Panc1 (cell line): ENCODE measurements at places on chromosomes 2 and 18. TPM values are rescaled to one million over a fixed set of nuclear protein-coding genes. Genes with fewer than 3 reads are reported as not detected.

FSIP2 gene
- total RNA-seq: 0.03 TPM

HOXD4 gene
- 1.4 TPM for total RNA-seq

PJVK gene
- total RNA-seq: 3.7 TPM

GCC2 gene
- total RNA-seq: 23.4 TPM

SLC8A1 gene
- total RNA-seq: 0.59 TPM

CAPN14 gene
- total RNA-seq: 0.05 TPM

BOLL gene
- total RNA-seq: not detected

MC5R gene
- total RNA-seq: not detected

CNTNAP5 gene
- total RNA-seq: not detected

TNFRSF11A gene
- 14.1 TPM for total RNA-seq

REG1B gene
- 2.0 TPM for total RNA-seq

FIGLA gene
- total RNA-seq: not detected

GRCh38 chr2:238505119-238505891 lies 78.6 kb downstream of the ASB1 start:
- no peak for DNase-seq

DNA sequence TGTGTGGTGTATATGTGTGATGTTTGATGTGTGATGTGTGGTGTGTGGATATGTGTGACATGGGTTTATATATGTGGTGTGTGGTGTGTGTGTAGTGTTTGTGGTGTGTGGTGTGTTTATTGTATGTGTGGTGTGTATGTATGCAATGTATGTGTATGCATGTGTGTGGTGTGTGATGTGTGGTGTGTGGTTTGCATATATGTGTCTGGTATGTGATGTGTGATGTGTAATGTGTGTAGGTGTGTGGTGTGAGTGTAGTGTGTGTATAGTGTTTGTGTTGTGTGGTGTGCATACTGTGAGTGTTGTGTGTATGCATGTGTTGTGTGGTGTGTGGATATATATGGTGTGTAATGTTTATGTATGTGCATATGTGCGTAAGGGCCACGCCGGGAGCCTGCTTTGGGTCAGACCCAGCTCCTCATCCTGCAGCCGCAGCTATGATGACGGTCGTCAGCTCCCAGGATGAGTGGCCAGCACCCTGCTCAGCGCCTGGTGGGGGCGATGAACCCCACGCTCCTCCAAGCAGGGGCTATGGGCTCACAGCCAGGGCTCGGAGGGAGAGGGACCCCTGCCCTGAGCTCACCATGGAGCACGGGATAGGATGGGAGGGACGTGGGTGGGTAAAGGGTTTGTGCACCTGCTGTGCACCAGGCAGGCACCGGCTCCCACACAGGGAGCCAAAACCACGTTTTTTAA lies 331.3 kb downstream of the EIPR1 start:
- no peak for DNase-seq

DNA sequence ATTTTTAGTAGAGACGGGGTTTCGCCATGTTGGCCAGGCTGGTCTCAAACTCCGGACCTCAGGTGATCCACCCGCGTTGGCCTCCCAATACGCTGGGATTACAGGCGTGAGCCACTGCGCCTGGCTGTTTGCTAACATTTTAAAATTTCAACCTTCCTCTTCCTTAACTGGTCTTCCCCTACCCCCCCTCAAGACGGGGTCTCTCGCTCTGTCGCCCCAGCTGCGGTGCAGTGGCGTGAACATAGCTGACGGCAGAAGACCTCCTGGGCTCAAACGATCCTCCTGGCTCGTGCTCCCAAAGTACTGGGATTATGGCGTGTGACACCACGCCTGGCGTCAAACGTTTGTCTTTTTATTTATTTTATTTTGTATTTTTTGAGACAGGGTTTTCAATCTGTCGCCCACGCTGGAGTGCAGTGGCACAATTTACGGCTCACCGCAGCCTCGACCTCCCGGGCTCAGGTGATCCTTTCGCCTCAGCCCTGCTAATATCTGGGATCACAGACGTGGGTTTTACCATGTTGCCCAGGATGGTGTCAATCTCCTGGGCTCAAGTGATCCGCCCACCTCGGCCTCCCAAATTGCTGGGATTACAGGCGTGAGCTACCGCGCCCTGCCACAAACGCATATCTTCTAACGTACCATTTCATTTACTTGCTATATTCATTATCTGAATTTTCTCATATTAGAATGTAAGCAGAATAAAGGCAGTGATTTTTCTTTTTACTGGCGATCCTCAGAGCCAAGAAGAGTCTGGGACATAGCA lies 984 bp upstream of the MSH2 start:
- no peak for DNase-seq

- DNase-seq: no peak
Observed at GRCh38 chr2:230343747-230344146, 16.8 kb downstream of the SP140L start.

DNA sequence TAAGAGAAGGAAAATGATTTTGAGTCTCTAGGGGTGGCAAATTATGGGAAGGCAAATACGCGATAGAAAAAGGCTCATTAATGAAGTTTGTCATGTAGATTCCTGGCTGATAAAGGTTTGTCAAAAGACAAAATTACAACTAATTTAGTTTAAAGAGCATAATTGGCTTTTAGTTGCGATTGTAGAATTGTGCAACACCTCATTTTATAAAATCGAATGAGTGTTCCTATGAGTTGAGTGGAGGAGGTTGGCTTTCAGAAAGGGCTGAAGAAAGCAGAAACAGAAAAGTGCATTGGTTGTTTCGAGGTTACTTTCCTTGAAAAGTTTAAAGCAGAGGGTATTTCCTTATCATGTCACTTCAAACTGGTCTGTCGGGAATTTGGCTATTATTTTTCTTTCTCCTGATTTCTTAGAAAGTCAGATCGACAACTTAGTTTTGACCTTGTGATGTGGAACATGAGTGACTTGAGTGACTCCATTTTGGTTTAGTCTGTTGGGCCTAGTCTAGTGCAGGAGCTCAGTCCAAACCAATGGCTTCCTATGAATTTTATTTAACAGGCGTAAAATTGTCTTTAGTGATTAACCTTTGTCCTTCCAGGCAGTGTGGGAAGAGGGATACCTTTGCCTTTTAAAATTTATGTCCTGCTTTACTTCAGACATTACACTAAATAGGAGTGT lies 2.2 kb upstream of the PCYOX1 start:
- DNase-seq: no peak

GRCh38 chr2:37441055-37441454 lies 96.6 kb downstream of the QPCT start:
- DNase-seq: no peak

- DNase-seq: no peak
Observed at GRCh38 chr18:65548316-65548715, 202.5 kb upstream of the CDH7 start.

GRCh38 chr2:131493199-131493968 lies 1.2 kb upstream of the MZT2A start:
- no peak for DNase-seq

GRCh38 chr2:218814540-218815243 lies 16.9 kb downstream of the PRKAG3 start:
- DNase-seq: no peak

- no peak for DNase-seq
Observed at GRCh38 chr2:176356251-176356650, 87.0 kb downstream of the MTX2 start.

DNA sequence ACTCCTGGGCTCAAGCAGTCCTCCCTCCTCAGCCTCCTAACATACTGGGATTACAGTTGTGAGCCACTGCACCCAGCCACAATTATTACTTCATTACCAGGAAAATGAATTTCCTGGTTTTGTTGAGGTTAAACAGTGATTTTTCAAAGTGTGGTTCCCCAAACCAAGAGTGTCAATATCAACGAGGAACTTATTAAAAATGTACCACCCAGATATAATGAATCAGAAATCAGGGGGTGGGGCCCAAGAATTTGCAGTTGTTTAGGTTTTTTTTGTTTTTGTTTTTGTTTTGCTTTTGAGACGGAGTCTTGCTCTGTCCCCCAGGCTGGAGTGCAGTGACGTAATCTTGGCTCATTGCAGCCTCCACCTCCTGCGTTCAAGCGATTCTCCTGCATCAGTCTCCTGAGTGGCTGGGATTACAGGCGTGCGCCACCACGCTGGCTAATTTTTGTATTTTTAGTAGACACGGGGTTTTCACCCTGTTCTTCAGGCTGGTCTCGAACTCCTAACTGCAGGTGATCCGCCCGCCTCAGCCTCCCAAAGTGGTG lies 94.1 kb downstream of the WDSUB1 start:
- no peak for DNase-seq

- DNase-seq: no peak
Observed at GRCh38 chr2:234741976-234742375, 209.8 kb upstream of the SH3BP4 start.

DNA sequence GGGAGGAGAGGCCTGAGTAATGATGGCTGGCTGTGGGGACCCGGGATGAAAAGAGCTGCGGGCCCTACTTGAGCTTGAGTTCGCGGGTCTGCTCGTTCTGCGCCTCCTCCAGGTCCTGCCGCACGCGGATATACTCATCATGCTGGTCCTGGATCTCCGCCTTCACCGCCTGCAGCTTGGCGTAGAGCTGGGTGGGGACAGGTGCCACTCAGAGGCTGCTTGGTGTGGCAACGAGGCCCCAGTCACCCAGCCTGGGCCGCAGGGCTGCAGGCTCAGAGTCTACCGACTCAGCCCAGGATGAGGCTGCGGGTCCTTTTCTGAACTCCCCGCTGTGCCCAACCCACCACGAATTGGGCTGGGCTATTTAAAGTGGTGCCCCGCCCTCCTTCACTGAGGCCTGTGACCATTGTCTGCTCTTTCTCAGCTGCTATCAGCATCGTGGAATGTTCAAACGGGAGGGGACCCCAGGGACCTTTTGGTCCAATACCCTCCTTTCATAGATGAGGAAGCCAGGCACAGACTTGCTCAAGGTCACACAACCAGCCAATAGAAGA lies 28.0 kb downstream of the KIF3C start:
- DNase-seq: no peak

GRCh38 chr2:231387904-231388724 lies 7.4 kb upstream of the B3GNT7 start:
- no peak for DNase-seq

GRCh38 chr18:75158465-75159237 lies 50.3 kb downstream of the PTGR3 start:
- no peak for DNase-seq

DNA sequence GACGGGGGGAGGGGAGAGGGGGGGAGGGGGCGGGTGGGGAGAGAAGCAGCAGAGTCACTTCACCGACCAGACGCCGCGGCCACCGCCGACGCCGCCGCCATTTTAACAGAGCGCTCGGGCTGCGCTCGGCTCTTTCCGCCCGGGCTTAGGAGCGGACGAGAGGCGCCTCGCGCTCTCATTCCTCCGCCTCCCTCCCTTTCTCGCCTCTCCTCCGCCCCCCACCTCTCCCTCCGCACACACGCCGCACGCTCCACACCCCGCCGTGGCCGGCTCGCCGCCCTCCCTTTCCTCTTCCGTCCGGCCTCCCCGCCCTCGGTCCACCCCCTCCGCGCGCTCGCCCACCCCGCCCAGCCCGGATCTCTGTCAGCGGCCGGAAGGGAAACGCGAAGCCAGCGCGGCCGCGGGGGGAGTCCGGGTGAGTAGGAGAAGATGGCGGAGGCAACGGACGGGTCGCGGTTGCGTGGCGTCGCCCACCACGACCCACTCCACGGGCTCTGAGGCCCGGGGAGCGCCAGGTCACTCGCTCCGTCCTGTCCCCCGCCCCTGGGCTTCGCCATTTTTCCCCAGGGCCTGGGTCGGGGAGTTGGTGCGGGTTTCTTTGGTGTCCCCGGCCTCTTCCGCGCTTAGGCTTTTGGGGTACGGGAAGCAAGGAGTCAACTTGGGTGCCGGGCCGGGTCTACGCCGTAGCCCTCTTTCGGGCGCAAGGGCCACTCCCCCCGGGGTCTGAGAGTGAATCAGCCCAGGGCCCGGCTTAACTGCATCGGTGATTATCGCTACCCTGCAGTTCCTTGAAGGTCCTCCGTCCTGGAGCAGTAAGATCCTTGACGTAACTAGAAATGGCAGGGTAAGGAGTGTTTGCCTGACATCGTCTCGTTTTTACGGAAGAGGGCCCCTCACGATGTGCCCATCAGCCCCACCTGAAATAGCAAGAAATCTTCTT lies at the start of gene USP34:
Gene USP34 (minus strand): TSS at position 123 of the 940 bp plus-strand sequence. CDS start 395 bp downstream, outside the sequence.
- DNase-seq: peak; percentile 59

- no peak for DNase-seq
Observed at GRCh38 chr2:96869822-96870625, at the start of gene SEMA4C. Gene SEMA4C, minus strand, starts transcription at chr2:96870080. Its CDS starts 2,194 bp downstream, at chr2:96867886.

GRCh38 chr2:120367649-120368048 lies 21.7 kb downstream of the INHBB start:
- no peak for DNase-seq

GRCh38 chr18:7822435-7823331 lies 255.6 kb downstream of the PTPRM start:
- DNase-seq: no peak

DNA sequence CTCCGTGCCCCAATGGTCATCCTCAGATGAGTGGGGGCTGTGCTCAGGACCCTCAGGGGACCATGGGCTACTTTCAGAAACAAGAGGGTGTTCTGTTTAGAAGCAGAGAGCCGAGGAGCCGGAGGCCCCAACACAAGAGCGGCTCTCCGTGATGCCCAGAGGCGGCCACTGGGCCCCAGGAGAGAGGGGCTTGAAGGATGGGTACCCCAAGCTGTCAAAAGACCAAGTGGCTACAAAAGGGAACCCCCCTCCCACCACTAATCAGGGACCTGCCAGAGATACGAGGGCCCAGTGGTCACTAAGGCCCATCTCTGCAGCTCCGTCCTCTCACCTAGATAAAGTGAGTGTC lies 93.6 kb downstream of the HDAC4 start:
- no peak for DNase-seq

DNA sequence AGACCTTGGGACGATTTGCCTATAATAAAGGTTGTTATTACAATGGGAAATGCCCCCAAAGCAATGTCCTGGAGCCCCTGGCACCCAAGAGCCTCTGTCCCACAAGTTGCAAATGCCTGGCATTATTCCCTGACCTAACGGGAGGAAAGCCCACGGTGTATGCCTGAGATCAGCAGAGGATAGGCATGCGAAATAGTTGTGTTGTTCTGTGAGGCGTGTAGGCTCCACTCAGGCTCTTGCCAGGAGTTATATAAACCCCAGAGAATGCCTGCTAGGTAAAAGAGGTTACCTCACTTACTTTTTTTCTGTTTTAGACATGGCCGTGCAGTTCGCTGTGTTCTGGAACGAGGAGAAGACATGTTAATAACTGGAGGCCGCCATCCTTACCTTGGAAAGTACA lies 52.1 kb downstream of the AOX1 start:
- DNase-seq: no peak

DNA sequence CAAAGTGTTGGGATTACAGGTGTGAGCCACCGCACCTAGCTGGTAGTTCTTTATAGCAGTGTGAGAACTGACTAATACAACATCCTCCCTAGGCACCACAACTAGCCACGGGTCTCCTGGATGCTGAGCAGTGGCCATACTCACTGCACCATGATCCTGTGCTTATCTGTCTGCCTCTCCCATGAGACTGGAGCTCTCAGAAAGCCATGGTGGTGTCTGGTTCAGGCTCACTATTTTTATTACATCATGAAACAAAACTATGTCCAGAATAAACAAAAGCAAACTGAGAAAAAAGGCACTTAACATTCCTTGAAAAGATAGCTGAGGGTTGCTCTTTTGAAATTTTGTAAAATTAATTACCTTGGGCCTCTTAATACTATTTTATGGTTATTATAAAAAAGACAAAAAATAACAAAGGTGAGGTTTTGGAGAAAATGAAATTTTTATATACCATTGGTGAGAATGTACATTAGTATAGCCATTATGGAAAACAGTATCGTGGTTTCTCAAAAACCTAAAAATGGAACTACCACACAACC lies 90.7 kb upstream of the TFCP2L1 start:
- DNase-seq: no peak
